Suppressor macrophage (primary cell): ENCODE measurements at places on chromosomes 12 and 14.

GRCh38 chr12:21940549-21941505 is at the start of gene ABCC9:
TSS of gene ABCC9 (minus strand) at chr12:21941426. CDS start at chr12:21936674, 4,752 bp downstream.
- no peak for DNase-seq

DNA sequence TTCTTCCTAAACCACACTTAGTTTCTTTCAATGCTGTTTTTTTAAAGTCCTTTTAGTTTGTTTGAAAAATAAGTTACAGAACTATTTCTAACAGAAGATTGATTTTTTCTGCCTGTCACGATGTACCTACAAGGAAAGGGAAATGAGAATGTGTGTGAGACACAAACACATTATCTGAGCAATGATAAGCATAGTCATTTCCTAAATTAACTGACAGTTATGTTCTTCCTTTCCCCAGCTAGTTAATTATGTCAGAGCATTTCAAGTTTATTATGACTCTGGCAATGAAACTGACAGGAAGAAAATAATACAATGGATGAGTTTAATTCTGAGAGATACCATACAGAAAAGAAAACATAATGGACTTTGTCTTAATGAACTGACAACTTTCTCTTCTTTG is 21.3 kb upstream of the LDHB start:
- DNase-seq = no peak

- DNase-seq = no peak
These were observed 36.4 kb upstream of the EML1 start for GRCh38 chr14:99756796-99757195.

- DNase-seq = no peak
These were observed 89.3 kb downstream of the KCNC2 start for GRCh38 chr12:75120311-75120711.

DNA sequence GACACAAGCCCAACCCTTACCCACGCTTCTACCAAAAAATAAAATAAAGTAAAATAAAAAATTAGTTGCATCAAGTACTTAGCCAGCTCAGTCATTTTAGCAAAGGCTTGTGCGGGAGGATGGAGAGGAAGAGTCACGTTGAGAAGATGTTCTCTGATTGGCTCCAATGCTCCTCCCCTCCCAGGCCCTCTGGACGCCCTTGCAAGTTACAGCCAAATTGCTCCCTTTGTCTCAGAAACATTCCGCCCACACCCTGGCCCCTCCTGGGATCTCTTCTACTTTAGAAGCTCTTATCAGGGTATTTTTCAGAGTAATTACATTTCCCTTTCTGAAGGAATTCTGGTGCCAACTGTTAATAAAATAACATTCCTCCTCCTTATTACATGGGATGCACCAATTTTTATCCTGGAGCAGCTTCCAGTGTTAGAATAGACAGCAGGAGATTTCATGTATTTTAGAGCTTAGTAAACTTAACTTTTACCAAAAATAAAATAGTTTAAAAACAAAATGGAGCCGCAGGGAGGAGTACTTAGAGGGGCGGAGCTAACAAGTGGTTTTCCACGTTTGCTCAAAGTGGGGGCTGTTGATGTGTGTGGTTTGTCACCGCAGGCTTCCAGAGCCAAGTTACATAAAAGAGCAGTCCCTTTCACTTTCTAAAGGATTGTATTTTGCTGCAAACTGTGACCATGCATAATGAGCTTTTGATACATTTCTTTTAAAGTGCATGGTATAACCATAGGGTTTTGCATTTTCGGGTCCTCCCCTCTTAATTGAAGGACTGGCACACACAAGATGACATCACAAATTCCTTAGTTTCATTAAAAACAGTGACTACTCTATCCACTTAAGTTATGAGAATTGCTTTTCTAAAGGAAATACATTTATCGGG is 71.7 kb upstream of the RAP1B start:
- peak; percentile 55 for DNase-seq

DNA sequence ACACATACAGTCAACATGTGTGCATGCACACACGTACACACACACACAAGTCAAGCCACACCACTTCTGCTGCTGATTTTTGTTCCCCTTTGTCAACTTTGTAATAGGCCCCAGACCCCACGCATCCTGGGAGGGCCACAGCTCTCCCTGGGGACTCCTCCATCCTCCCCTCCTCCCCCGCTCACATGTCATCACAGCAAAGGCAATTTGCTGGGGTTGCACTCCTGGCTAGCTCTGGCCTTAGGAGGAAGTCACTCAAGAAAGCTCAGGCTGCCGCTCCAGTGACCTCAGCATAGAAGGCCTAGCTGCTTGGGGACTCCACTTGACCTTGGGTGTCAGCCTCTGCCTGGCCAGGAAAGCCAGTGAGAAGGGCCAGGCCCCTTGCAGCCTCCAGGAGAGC is 27.2 kb downstream of the NGB start:
- peak; percentile 73 for DNase-seq

DNA sequence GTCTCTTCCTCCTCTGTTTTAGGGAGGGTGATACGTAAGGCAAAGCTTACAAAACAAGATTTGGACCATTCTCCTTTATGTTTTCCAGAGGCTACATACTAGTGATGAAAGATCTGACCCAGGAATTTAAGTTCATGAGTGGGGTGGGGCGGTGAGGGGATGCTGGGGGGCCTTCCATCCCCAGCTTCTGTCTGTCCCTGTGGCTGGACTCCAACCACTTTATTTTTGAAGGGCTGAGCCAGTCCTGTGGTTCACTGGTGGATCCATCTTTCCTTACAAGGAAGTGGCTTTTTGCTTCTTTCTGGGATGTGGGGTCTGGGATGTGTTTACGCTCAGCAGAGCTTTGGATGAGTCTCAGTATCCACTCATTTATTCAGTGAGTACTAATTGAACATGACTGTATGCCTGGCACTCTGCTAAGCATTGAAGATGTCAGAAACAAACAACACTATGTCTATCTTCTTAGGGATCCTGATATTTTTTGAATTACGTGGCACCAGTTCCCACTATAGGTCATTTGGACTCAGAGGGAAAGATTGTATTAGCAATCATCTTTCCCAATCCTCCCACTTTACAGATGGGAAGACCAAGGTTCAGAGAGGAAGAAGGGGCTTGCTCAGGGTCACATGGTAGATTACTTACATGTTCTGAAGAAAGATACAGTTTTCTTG is 291.8 kb upstream of the TBX3 start:
- no peak for DNase-seq

DNA sequence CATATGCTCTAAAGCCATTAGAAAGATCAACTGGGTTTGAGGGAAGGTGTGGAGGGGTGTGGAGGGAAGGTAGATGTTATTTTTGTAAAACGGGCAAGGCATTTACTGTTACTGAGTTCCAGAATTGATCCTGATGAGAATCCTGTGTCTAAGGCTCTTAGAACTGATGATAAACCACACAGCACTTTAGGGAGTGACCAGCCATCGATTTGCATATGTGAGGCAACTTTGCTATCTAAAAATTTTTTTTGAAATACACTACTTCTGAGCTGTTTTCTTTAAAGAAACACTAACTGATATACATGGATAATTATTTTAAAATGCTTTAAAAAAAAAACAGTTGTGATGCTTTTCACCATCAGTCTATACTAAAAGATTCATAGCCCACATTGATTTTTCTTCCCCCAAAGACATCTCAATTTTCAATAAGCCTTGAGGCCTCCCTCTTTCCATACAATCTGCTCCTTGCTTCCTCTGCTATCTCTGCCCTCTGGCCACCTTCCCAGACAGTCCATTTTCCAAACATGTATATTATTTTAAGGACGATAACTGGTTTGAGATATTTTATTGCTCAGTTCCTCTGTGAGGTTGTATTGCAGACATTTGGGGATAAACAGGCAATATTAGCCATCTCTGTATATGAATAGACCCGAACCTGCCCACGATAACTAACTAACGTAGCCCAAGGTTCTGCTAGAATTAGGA is 265.9 kb downstream of the EFCAB11 start:
- no peak for DNase-seq

DNA sequence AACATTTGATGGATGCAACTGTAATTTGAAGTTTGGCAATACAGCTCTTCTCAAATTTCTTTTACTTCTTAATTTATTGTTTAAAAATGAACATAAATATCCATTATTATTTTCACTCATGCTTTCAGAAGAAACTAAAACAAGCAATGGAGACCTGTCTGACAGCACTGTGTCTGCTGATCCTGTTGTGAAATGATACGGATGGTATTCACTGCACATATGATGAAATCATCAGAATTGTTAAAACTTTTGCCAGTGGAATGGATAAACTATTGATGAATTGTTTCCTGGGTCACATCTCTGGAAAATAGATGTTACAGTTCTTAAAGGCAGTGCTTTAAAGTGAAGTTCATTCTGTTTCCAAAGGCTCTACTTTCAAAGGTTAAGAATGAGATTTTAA is 59.2 kb downstream of the WASHC4 start:
- DNase-seq = no peak

- DNase-seq = no peak
These were observed 225.5 kb downstream of the CCDC91 start for GRCh38 chr12:28415755-28416154.

- peak; percentile 47 for DNase-seq
These were observed 273.9 kb upstream of the RGS6 start for GRCh38 chr14:71658261-71658860.

DNA sequence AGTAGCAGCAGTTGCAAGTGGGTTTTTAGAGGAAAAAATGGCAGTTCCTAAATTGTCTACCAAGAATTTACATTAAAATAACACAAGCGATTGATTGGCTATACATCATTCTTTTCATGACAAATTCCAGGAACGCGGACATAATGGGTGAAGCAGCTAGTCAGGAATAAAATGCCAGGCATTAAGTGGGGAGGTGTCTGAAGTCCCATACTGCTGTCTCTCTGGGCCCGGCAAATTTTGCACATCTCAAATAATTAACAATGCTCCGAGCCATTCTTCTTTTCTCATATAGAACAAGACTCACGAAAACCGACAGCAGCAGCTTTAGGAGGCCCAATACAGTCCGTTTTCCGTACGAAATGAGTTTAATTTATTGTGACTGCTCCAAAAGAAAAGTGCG is 696 bp downstream of the RPL36AL start:
- no peak for DNase-seq

GRCh38 chr12:25352083-25352918 is 101.6 kb upstream of the KRAS start:
- no peak for DNase-seq

- DNase-seq = no peak
These were observed 472.0 kb downstream of the TMTC2 start for GRCh38 chr12:83158613-83159207.

- DNase-seq = no peak
These were observed 81.2 kb upstream of the ATF7IP start for GRCh38 chr12:14284184-14284722.

GRCh38 chr14:74583689-74584434 is 28.2 kb downstream of the LTBP2 start:
- no peak for DNase-seq

DNA sequence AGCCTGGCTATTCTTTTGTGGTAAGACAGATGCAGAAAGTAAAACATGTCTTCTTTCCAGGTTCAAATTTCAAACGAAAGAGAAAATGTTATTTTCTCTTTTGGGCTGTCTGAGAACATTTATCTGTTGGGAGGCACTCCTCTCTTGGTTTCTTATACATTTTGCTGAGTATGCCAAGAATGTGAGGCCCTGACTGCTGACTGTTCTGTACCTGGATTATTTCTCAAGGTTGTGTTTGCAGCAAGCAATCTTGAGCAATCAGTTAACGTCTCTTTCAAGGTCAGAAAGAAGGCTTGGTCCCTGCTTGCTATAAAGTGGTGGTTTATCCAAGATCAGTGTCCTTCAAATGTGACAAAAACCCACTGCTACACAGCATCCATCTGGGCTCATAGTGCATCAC is 9.8 kb downstream of the SSTR1 start:
- no peak for DNase-seq

DNA sequence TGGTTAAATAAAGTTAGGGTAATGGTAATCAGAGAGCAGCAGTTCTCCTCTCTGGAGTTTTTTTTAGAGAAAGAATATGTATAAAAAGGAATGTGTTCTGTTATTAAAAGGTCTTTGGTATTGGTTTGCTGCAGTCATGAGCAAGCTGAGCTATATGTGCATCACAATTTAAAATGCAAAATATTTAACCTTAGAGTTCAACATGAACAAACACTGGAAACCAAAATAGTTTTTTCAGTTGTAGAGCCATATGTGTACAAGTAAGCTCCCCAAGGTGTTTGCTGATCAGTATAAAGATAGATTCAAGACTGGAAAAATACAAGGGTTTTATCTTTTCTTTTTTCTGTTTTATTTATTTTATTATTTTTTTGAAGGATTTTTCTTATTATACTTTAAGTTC is 245.0 kb downstream of the NUBPL start:
- DNase-seq = no peak

DNA sequence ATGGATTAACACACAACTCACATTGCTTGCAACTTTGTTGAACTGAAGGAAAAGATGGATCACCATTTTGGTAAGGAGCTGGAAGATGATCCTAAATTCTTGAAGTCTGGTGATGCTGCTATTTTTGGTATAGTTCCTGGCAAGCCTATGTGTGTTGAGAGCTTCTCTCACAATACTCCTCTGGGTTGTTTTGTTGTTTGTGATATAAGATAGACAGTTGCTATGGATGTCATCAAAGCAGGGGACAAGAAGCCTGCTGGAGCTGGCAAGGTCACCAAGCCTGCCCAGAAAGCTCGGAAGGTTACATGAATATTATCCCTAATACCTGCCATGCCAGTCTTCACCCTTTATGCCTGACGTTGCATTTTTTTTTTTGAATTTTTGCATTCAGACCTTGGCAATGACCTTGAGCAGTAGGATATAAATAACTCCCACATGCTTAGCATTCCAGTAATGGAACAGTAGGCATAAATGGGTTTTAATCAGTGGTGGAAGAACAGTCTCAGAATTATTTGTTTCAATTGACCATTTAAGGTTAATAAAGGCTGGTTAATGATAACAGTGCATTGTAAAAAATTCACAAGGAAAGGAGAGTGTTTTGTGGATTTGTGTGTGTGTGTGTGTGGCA is 129.0 kb upstream of the SEL1L start:
- no peak for DNase-seq

- no peak for DNase-seq
These were observed 161.1 kb downstream of the BTG1 start for GRCh38 chr12:91984556-91984955.

DNA sequence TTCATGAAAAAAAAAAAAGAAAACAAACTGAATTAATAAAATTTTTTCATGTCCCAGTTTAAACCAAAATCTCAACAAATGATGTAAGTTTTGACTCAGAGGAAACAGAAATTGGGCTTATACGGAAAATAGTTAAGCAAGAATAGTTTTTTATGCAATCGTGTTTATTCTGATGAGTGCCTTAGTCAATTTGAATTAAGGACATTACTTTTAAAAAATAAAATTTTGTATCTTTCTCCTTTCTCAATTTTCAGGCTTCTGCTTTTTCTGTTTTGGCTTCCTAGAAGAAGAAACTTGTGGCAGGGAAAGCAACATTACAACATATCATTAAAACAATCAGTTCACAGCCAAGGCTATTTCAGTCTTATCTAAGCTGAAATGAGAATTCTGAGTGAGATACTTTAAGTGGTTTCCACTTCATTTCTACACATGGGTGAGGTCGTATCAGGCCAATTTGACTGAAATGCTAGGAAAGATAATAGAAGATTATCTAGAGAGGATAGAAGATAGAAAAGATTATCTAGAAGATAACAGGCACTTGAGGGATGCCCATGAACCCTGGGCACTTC is 52.4 kb downstream of the BCL2L14 start:
- DNase-seq = peak; percentile 9

- DNase-seq = peak; percentile 40
These were observed 11.5 kb upstream of the ITGA5 start for GRCh38 chr12:54430471-54431069.
